Kidney (tissue), 22 donors: ENCODE measurements at places on chromosomes 7 and 10. TPM values are rescaled to one million over a fixed set of nuclear protein-coding genes. Genes with fewer than 3 reads are reported as not detected.

Gene PLEKHA1
- total RNA-seq = 168 TPM

Gene SYCE1
- 1.2 TPM for total RNA-seq

GRCh38 chr10:103692952-103693811, 162.2 kb downstream of the SH3PXD2A start:
- DNase-seq = peak; percentile 44

Gene DKK1
- 1.5 TPM for total RNA-seq

Gene GIMAP4
- total RNA-seq = 61.4 TPM
